ENCODE measurements at places on chromosomes 1 and 21.
A peak's percentile ranks its signal among the peaks of the same experiment; 100 is the strongest.

DNA sequence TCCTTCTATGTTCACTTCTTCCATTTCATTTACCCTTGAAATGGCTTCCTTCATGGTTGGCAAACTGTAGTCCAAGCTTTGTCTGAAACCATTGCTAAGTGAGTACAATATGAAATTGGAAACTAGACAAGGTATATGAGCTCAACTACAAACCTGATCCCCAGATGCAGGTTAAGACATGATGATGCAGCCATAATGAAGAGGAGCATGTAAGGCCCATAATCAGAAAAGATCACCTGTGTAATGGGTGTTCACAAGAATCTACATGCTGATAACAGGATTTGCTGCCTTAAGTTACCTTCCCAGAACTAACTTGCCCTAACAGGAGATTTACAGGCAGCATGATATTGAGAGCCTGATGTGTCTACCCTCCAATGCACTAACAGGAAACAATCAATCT lies 153.9 kb downstream of the KCNH1 start:
- no peak for DNase-seq

DNA sequence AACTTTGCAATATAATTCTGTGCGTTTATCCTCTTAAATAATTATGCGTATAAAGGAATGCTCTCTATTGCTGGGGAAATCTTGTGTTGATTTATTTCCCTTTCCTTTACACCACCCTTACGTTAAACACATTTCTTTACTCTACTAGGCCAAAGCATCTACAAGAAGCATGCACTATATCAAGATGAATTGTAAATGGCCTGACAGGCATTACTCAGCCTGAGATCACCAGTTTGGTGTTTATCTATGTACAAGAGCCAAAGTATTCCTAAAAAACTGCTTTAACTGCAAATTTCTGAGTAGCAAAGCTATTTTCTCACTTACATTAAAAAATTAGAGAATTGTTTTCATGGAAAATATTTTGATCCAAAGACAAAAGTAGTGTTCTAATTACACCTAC lies 114.8 kb downstream of the TYW3 start:
- no peak for DNase-seq

- no peak for DNase-seq
These were observed at the start of gene FCAMR for GRCh38 chr1:206970446-206970845. Gene FCAMR (minus strand): TSS chr1:206970460. CDS start chr1:206970125, 335 bp downstream.

- no peak for DNase-seq
These were observed 8.7 kb downstream of the TIE1 start for GRCh38 chr1:43309405-43310025.

DNA sequence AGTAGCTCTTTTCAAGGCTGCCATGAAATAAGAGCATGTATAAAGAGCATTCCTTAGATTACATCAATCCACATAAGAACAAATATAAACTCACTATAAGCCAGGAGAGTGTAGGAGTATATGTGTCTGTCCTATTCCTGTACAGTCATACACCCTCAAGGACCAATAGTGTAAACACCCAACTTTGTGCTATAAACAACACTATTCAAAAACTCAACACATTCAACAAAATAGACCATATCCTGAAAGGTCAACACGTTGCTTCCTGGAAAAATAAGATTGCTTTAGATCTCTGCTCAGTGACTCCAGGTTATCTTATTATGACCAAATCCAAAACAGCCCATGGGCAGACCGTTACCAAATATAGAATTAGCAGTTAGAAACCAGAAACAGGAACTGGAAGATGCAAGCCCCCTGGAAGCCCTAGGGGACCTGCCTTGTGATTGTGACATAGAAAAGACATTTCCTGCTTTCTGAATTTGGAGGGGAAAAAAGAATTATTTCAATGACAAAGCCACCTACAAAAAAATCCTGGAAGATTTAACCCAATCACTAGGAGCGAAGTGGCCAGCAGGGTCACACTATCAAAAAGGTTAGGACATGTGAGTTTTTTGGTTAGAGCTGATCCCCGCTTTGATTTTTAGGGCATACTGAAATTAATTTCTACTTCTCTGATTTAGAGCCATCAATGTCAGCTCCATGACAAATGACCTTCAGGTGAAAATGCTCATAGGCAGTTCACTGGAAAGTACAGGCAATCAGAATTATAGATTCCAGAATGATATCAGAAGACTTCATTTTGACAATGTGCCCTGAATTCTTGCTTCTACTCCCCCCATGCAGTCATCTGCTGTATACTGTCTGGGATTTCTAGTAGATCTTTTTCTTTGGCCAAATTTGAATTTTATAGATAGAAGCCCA lies 59.9 kb downstream of the LRRC8C start:
- no peak for DNase-seq

DNA sequence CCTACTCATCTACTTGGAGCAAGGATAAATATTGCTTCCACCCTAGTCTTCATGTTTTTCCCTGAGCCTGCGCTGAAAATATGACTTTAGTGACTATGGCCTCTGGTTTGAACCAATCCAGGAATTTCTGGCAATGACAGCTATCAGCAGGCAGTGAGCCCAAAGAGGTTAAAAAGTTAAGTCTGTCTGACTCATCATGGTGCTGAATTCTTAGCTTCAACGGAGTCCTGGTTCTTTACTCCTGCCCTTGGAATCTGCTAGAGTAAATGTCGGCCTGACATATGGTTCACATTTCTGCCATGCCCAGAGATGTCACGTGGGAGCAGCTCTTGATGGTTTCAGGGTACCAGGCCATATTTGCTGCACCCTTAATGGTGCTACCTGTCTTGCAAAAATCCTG lies 351.6 kb upstream of the PLXNA2 start:
- no peak for DNase-seq

GRCh38 chr1:209911746-209912145 lies 26.3 kb upstream of the SYT14 start:
- DNase-seq, result no peak

- peak; percentile 24 for DNase-seq
These were observed 380.8 kb downstream of the HHIPL2 start for GRCh38 chr1:222167111-222167510.

GRCh38 chr1:201497935-201498509 lies 8.9 kb downstream of the CSRP1 start:
- DNase-seq, result no peak

DNA sequence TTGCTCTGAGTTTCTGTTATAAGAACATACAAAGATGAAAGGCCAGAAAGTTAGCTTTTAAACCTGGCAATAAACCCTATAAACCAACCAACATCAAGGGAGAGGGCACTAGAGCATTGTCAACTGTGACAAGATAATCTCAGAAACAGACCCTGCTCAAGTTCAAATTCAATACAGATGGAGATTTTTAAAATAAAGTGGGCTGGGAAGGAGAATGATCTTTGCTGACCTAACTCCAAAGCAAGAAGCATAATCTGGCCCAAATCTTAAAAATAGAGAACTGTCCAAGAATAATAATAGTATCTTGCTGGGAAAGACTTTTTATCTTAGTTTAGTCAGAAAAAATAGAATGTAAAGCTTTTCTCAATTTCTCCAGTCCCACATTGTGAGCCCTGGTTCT lies 485.5 kb downstream of the DISC1 start:
- no peak for DNase-seq

All from Panc1 (cell line).